Urinary bladder (tissue), 4 donors: ENCODE measurements at places on chromosomes 11 and 22. TPM values are rescaled to one million over a fixed set of nuclear protein-coding genes. Genes with fewer than 3 reads are reported as not detected.

GRCh38 chr22:24414984-24415945 lies 12.1 kb upstream of the ADORA2A start:
- DNase-seq, result no peak

DNA sequence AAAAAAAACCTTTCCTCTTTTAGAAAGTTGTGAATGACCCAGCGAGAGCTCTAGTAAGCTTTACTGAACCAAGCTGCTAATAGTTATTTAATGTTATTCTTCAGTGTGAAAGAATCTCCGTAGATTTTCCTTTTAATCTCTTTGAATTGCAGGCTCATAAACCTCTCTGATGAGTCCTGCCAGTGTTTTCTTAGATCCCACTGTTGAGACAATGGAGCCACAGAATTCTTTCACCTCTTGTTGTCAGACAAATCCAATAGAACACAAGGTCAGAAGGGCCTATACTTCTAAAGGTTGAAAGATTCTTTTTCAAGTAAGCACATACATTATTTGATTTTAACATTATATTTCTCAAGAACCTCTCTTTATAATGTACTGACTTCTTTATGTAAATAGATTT lies 52.2 kb downstream of the DNAJC24 start:
- DNase-seq, result no peak

DNA sequence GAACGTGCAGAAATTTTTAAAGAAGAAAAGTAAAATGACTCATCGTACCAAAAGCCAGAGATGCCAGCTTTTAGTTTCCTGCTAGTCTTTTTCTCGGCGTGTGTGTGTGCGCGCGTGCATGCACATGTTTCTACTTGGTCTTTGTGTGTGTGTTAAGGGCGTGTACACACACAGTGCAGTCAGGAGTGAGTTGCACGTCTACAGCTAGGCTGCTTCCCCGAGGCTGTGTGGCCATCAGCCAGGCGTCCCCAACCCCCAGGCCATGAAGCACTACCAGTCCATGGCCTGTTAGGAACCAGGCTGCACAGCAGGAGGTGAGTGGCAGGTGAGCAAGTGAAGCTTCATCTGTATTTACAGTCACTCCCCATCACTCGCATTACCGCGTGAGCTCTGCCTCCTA lies 36.4 kb downstream of the KCNQ1 start:
- DNase-seq, result no peak

DNA sequence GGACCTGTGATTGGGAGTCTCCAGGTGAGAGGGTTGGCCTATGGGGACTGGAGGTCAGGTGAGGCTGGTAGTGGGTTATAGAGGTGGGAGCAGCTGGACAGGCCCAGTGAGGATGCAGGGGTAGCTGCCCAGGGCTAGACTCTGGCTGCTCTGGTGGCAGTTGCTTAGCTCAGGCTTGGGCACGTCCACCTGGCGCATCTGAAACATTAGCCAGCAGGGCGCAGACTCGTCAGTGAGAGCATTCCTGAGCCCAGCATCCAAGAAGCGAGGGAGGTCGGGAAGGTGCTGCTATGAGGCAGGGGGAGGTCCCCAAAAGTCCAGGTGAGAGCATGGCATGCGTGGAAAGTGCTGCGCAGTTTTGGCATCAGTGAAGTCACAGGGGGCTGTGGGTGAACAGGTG lies 3.5 kb upstream of the GGT1 start:
- no peak for DNase-seq

- DNase-seq, result no peak
These were observed 1282.1 kb downstream of the TBC1D22A start for GRCh38 chr22:48044487-48045060.

GRCh38 chr22:22432479-22432878 lies 76.1 kb downstream of the ZNF280B start:
- DNase-seq, result no peak

DNA sequence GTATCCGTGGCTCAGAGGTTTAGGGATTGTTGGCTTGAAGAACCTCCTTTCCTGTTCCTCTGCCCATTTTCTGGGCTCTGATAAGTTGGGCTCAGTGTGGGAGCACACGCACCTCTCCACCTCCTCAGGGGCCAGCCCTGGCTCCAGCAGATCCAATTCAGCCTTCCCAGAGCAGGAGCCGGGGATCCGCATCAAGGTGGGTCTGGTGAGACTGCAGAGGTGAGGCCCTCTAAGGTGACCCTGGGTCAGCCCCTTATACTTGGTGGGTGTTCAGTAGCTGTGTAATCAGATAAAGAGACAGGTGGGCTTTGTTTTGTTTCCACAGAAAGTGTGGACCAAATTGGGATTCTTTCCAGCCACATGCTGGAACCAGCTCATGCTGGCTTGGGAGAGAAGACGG lies 1466.0 kb downstream of the TBC1D22A start:
- DNase-seq, result no peak

GRCh38 chr11:17354601-17354991 lies 3.0 kb downstream of the NCR3LG1 start:
- peak; percentile 48 for DNase-seq

DNA sequence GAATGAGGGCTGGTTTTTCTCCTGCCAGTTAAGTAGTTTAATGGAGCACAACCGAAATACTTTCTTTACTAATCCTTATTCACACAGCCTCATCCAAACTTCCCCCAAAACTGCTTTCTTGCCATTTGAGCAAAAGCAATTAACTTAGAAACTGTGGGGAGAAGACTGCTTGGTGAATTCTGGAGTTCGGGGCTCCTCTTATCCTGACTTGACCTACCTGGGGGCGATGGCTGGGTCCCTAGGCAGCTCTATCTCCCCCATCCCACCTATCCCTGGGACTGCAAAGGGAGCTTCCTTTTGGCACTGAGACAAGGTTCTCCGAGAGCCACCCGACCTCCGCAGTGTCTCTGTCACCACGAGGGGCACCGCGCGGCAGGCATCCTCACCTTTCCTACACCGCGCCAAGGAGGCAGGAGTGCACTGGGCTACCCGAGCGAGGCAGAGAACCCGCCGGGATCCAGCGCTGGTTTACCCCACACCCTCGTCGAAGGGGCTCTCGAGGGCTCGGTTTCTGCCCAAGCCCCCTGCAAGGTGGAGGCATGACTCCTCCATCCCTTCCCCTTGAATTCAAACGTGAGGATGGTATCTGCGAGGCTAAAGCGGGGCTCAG lies 759 bp downstream of the DESI1 start:
- DNase-seq, result no peak

GRCh38 chr11:30818721-30819120 lies 232.6 kb upstream of the MPPED2 start:
- no peak for DNase-seq

DNA sequence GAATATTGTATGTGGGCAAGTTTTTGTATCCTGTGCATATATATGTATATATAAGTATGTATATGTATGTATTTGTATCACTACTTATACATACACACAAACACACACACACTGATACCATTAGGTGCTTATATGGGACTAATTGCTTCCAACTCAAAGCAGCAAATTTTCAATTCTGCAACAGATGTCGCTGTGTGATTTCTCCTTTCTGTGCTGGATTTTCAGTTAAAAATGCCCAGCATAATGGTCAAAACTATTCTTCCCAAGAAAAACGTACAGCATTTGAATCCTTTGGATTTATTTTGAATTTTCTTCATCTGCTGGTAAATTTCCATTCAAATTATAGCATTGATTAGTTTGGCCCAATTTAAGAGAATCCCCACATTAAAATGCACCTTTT lies 4.3 kb downstream of the CADM1 start:
- DNase-seq, result no peak

Gene PLA2G3
- total RNA-seq, result not detected

Gene ST3GAL4
- 35.2 TPM for total RNA-seq

Gene MS4A7
- 19.5 TPM for total RNA-seq

Gene MUC6
- not detected for total RNA-seq
